ENCODE measurements at places on chromosomes 7 and 10.
A peak's percentile ranks its signal among the peaks of the same experiment; 100 is the strongest.

DNA sequence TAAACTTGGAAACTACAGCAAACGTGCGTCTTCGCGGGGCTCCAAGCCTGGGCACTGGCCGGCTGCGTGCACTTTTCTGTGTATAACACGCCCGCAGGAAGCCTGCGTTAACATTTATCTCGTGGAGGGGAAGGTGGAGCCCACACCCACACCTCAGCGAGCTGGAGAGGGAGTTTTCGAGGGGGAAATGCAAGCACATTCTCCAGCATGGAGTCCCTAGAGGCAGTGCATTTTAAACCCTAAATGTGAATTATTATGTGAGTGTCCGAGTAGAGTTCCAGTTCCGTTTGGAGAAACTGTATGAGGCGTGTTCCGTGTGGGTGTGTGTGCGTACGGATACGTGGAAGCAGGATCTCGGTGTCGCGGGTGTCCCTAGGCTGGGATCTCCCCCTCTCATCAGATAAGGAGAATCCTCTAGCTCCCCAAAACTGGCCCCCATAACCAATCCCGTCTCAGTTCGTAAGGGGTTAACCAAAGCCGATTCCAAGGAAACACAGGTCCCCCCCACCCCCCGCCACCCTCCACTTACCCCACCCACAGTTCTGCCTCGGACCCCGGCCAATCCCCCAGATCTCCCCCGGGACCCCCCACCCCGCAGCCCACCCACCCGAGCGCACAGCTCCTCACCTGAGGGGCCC is 403 bp downstream of the CDK6 start:
- DNase-seq: no peak

- no peak for DNase-seq
Observed at GRCh38 chr10:121452581-121452980, 145.7 kb downstream of the FGFR2 start.

DNA sequence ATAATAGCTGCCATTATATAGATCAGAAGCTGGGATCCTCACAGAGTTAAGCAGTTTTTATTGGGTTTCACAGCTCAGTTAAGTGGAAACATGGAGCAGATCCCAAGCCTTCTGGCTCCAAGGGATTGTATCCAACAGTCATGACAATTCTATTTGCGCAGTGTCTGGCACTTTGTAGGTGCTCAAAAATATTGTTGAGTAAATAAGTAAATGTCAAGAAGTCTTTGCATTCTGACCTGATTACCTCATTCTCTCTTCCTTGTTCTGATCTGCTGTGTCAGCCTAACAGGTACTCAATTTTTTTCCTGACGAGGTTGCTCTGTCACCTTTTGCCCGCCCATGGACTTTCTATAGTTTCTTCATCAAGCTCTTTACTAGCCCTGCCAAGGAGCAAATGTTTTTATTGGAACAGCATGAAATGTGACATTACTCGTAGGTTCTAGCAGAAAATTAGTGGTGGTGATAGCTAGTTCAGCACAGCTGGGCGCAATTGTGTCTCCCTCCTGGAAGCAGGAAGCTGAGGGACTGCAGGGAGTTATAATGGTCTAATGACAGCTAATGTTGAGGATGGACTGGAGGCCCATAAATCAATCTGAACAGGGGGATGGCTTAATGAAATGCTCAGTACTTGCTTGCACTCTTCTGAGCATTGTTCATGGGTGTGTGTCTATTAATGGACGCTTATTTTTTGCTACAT is 680.2 kb downstream of the CCSER2 start:
- DNase-seq: no peak

- DNase-seq: no peak
Observed at GRCh38 chr10:31619531-31620061, 300.6 kb downstream of the ZEB1 start.

DNA sequence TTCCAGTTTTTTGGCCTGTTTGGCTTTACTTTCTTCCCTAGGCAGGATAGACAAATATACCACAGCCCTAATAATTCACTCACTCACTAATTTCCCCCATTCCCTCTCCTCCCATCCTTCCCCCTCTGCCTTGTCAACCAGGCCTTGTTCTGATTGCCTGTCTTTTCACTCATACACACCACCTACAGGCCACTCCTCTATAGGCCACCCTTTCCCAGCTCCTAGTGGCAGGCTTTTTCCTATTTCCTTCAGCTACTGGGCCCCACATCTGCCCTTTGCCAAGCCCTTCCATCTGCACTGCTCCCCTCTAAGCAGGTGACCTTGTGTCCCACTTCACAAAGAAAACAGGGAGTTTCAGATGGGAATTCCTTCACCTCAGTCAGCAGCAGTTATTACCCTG is 59.8 kb upstream of the MSRB2 start:
- no peak for DNase-seq

- DNase-seq: no peak
Observed at GRCh38 chr10:5390607-5391205, 13.9 kb downstream of the TUBAL3 start.

DNA sequence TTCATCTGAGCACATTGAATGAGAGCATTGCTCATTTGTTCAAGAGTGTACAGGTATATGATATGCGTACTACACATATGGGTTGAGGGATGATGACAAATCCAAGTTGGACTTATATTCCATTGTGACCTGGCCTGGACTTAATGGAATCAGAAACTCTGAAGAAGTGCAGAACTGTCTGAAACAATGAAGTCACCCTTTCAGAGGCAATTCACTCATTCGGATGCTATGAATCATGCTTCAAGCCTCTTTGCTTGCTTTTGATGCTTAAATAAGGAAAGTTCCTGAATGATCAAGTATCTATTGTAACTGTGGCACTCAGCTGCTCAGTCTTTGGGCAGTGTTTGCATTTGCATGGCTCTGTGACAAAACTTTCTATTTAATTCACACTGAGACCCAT is 93.4 kb downstream of the ZNF365 start:
- DNase-seq: peak; percentile 52

DNA sequence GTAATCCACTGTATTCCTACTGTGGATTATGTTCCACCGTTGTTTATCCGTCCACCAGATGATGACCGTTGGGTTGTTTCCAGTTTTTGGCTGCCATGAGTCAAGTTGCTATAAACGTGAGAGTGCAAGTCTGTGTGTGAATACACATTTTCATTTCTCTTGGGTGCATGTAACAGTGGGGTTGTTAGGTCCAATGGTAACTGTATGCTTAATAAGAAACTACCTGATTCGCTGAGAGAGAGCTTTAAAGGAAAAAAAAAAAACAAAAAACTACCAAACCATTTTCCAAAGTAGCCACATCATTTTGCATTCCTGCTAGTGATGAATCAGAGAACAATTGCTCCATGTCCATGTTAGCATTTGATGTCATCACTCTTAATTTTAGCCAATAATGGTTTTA is 15.9 kb downstream of the UBN2 start:
- peak; percentile 76 for DNase-seq

DNA sequence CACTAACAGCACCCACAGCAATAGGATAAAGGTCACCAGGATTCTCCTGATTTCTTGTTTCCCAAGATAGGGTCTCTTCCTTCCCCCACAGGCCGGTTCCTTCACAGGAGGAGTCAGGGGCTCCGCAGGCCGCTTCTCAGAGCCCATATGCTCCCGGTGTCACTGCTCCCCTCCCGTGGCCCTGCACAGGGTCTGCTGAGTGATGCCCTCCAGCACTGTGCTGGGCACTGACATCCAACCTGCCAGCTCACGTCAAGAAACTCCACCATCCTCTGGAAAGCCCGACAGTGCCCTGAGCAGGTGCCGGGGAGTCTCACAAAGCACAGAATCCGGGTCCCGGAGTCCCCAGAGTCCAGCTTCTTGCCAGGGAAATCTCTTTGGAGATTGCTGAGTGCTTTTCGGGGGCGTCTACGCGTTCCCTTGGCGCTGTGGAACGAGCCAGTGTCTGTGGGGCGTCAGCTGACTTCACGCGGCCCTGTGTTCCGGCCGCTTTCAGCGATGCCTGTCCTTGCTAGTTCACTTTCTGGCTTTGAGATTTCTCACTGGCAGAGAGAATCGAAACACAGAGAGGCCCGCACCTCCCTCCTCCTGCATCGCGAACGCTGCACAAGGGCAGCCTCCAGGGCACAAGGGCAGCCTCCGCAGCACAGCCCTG is 567.5 kb downstream of the DNAJB6 start:
- no peak for DNase-seq
